ENCODE measurements at places on chromosomes 11 and 22.

GRCh38 chr11:128687321-128687720 is 6.6 kb upstream of the FLI1 start:
- no peak for DNase-seq

DNA sequence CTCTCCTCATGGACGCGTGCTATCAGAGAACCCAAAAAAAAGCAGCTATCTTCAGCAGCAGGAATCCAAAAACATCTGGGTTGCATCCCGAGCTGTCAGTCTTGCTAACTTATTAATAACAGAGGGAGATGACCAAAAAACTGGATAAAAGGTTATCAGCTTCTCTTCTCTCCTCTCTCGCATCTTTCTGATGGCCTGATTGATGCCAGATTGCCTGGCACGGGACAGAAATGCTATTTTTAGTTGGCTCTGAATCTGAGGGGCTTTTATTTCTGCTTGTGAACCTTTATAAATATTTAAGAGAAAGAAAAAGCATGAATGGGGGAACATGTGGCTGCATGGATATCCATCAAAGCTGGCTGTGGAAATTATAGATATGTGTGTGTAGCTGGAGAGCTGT is 230.3 kb downstream of the ETS1 start:
- no peak for DNase-seq

GRCh38 chr11:47928426-47928825 is 51.9 kb upstream of the PTPRJ start:
- no peak for DNase-seq

- no peak for DNase-seq
These were observed 13.4 kb downstream of the ASCC2 start for GRCh38 chr22:29824677-29825076.

GRCh38 chr11:46331282-46331984 is 15.8 kb upstream of the DGKZ start:
- peak; percentile 41 for DNase-seq

- DNase-seq, result no peak
These were observed 9.7 kb downstream of the TEAD1 start for GRCh38 chr11:12683874-12684273.

GRCh38 chr22:48496226-48496845 is 1331.3 kb downstream of the BRD1 start:
- DNase-seq, result no peak

DNA sequence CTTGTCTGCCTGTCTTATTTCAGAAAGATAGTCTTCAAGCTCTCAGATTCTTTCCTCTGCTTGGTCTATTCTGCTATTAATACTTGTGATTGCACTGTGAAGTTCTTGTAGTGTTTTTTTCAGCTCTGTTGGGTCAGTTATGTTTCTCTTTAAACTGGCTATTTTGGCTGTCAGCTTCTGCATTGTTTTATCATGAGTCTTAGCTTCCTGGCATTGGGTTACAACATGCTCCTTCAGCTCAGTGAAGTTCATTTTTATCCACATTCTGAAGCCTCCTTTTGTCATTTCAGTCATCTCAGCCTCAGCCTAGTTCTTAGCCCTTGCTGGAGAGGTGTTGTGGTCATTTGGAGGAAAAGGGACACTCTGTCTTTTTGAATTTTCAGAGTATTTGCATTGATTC is 15.5 kb upstream of the DEPDC7 start:
- DNase-seq, result no peak

GRCh38 chr11:96143041-96143521 is 199.9 kb downstream of the MAML2 start:
- no peak for DNase-seq

- no peak for DNase-seq
These were observed 544.6 kb downstream of the CNTN5 start for GRCh38 chr11:99565333-99565732.

- DNase-seq, result no peak
These were observed 4.9 kb upstream of the WNT11 start for GRCh38 chr11:76210931-76211851.

DNA sequence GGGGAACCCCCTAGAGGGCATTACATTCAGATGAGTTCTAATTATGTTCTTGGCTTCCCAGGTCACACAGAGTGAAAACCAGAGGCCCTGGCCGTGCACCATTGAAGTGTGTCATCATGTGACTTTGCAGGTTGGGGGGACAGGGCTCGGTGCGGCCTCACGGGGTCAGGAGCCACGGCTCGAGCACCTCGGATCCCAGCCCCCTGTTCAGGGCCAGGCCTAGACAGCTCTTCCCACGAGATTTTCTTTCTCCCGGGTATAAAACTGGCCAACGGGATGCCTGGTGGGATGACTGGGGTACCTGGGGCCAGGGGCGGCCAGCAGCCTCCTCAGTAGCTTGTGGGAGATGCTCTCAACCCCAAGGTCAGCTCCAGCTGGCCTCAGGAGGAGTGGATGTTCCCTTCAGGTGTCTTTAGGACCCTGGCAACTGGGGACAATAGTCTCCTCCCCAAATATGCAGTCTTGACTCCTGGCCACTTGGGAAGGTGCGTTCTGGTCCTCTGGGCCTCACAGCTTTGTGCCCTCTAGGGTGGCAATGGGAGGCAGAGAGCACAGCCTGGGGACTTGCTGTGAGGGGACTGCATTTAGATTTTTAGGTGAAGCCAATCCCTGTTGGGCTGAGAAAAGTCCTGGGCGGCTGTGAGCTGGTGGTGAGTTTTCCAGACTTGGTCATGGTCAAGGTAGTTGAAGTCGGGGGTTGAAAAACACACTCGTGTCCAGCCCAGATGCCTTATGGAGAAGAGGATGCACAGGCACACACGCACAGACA is 95.6 kb downstream of the KCNQ1 start:
- DNase-seq, result peak; percentile 3

DNA sequence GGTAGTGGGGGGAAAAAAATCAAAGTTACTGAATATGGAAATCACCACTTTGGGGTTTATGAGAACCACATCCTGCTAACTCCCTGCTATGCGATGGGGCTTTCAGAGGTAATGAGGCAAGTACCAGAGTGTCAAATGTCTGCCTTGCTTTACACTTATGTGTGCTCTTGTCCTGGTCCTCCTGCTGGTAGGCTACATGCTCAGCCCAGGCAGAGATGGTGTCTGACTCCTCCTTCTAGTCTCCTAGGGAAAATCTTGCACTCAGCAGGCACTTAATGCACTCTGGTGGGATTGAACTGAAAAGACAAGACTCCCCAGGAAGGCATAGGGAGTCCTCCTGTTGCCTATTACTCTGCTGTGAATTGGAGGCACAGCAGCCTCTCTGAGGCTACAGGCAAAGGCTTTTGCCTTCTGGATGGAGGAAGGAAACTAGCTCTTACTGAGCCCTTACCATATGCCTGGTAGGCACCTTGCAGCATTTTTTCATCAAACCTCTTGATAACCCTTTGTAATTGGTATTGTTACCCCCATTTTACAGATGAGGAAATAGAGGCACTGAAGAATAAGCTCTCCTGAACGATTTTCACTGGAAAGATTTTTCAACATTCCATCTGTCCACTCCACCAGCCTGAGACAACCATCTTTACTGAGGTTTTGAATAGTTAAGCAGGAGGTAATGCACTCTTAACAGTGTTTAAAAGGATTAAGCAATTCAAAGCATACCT is 132.1 kb upstream of the PAX6 start:
- DNase-seq, result no peak
